ENCODE measurements at places on chromosomes 6 and 20. TPM values are rescaled to one million over a fixed set of nuclear protein-coding genes. Genes with fewer than 3 reads are reported as not detected.

The MAK gene
- 0.21 TPM for total RNA-seq

The RGS17 gene
- 8.7 TPM for total RNA-seq

DNA sequence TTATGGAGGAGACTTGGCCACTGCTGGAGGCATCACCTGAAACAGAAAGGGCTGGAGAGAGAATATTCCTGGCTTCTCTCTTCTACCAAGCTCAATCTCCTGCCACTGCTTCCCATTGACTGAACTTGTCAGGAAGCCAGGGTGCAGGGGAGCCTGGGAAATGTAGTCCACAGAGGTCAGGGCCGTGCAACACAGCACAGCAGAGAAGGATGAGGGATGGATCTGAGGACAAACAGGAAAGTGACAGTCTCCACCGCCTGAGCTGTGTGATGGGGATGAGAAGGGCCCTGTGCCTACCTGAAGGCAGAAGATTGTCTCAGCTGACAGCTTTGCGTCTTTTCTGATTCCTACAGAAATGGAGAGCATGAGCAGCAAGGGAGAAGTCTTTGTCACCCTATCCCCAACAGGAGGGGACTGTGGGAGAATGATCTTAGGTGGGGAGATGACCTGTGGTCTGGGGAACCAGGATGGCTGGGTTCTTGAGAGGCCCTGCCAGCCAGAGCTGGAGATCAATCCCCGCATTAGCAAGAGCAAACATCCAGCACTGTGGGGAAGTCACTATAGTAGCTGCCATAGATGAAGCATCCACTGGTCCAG is 114.2 kb downstream of the SNX5 start:
- DNase-seq = no peak

- peak; percentile 32 for DNase-seq
Observed at GRCh38 chr20:63580796-63581461, 6.9 kb upstream of the HELZ2 start.

- no peak for DNase-seq
Observed at GRCh38 chr6:16487996-16488674, 249.7 kb downstream of the GMPR start.

DNA sequence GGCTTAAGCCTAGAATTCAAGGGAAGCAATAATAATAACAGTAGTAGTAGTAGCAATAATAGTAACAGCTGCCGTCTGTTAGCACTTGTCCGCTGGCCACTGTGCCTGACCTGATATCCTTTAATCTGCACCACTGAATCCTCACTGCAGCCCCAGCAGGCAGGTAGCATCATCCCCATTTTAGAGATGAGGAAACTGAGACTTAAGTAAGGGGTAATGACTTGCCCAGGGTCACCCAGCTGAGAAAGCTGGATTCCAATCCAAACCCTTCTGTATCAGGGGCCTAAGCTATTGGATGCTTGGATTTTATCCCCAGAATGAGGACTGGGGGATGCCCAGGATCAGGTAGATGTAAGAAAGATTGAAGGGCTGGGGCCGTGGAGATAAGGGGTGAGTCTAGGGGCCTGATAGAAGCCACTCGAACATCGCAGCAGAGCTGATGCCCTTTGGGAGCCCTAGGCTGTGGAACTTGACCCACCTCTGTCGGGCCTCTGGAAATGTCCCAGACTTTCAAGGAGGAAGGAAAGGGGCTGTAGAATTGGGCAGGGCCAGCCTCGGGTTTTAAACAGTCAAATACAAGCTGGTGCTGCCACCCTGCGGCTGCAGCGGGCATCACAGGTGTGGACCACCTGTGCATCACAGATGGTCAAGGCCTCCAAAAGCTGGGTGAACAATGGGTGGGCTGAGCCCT is 102.1 kb upstream of the MYL9 start:
- no peak for DNase-seq

DNA sequence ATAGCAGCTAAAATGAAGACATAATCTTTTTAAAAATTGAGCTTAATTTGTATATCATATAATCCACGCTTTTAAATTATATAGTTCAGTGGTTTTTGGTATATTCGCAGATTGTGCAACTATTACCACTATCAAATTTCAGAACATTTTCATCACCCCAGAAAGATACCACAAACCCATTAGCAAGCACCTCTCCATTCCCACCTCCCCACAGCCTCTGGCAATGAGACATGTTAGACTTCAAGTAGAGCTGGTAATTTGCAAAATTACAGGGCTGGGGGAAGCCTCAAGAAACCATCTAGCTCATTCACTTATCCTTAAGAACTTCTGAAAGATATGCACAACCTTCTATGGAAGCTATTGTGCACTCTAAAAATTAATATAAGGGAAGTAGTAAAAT is 37.2 kb downstream of the TRMT6 start:
- DNase-seq = no peak

GRCh38 chr6:42326248-42326647 is 108.6 kb upstream of the MRPS10 start:
- DNase-seq = no peak

GRCh38 chr6:44126320-44127149 is 717 bp downstream of the MRPL14 start:
- DNase-seq = no peak

GRCh38 chr6:70124882-70125545 is 177.9 kb downstream of the COL9A1 start:
- DNase-seq = no peak

GRCh38 chr20:53565254-53565653 is 28.4 kb downstream of the ZNF217 start:
- DNase-seq = no peak

GRCh38 chr6:11343963-11344723 is 111.7 kb upstream of the NEDD9 start:
- no peak for DNase-seq

DNA sequence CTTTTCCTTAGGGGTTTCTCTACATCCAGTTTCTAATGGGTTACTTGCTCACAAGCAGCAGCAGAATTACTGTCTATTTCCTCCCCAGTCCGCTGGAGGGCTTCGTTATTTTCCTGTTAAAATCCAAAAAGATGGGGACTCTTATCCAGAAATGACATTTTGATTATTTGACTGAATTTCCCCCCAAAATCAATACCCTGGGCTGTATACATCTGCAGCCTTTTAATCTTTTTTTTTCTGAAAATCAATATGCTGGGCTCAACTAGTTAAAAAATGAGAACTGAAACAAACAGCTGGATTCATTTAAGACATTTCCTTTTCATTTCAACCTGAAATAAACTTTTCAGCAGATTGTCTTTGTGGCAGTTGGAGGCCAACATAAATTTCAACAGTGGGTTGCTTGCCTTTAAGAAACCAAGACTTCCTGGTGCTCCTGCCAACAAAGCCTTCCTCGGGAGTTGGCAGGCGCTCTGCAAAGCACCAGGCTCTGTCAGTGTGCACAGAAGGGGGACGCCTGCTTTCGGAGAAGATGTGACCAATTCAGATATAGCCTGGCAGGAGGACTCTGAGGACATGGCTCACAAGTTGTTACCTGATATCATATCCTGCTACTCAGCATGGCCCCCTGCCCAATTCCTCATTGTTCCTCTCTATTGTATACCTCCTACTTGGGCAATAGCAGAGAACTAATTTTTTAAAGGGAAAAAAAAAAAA is 204.7 kb upstream of the ARG1 start:
- DNase-seq = no peak

- no peak for DNase-seq
Observed at GRCh38 chr6:166351715-166352285, 9.5 kb upstream of the SFT2D1 start.
